Hematopoietic multipotent progenitor cell treated with erythropoietin and hydrocortisone succinate and interleukin-3 and kit ligand, for 8 days (in vitro differentiated cells): ENCODE measurements at places on chromosomes 7 and 10.

DNA sequence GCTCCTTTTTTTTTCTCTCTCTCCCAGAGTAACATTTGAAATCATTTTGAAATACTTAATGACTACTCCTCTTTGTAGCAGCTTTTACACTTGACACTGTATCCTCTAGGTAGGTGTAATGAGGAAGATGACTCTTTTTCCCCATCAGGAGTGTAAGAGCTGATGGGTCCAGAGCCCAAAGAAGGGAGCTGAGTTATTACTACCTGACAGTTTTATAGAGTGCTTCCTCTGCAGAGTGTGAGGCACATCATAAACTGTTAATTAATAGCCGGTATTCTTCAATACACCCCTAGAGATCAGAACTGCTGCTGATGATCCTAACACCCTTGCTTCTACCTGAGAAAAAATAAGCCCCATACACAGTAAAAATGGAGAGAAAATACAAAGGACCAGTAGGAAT lies 279.8 kb upstream of the SEMA3A start:
- no peak for DNase-seq

GRCh38 chr7:43625453-43625852 lies 42.5 kb downstream of the STK17A start:
- no peak for DNase-seq

DNA sequence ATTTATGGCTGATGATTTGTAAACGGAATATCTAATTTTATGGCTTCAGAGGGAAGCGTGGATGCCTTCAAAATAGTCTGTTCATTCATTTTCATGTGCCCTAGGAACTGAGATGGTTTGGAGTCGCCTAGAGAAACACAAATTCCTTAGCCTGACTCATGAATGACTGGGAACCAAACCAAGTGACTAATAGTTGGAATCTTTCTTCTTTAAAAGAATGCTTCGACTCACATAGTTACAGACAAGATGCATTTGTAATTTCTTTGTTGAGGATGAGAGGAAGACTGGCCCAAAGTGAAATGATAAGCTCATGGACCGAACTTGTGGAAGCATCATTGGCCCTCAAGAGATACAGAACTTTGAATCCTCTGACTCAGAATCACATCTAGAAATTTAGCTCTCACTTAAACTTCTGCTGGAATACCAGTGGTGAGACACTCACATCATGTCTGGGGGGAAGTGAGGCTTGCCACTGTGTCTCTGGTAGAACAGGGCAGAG lies 1107.2 kb downstream of the NRG3 start:
- no peak for DNase-seq

DNA sequence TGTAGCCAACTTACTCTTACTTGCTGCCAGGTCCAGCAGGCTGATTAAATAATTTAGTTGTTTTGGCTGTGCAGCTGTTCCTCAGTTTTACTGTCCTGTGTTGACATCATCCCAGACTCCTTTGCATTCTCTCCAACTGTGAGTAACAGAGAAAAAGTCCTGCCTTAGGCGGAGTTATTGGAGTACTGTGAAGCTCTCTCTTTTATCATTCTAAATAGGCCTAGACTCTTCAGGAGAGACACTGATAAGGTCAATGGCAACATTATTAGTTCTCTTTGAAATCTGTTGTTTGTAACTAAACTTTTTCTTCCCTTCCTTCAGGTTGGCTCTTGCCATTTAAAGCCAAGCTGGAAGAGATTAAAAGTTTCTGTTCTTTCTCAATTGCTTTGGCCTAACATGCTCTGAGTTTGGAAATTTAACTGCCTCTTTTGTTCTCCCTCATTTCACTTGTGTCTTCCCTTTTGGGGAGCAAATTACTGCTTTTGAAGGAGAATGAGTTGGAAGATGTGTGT lies 215.7 kb upstream of the CSTF2T start:
- no peak for DNase-seq

- no peak for DNase-seq
These were observed 594.5 kb upstream of the DPP6 start for GRCh38 chr7:153457746-153458145.

DNA sequence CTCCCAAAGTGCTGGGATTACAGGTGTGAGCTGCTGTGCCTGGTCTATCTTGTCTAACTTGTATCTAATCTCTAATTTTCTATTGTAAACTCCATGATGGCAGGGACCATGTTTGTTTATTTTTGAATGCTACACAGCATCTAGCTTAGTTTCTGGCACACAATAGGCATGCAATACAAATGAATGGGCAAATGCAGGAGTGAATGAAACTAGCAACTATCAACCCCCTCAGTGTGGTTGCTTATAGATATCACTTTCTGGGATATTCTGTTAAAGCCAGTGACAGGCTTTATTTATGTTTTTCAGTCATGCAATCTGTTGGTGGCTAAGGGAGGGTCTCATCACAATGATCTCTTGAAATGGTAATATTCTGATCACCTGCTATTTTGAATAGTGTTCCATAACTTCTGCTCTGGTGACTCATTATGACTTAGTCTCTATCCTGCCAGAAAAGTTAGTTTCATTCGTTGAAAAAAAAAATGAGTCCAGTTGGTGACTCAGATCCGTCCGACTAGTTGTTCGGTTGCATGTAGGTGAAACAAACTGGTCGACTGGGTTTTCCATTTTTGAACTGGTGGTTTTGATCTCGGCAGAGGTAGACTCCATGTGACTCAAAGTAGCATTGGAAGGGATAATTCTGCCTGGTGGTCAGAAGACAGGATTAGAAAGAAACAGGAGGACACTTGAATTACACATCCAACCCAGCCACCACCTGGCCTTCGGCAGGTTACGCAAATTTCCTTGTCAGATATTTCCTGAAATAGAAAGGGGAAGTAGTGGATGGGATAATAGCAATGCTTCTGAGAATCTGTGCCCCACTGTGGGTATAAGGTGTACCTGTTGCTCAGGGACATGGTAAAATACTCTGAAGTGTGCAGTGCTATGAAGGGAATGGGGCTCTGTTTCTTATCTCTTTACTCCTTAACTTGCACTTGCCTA lies 76.8 kb downstream of the GATA3 start:
- no peak for DNase-seq

GRCh38 chr7:24668927-24669635 lies 88.2 kb downstream of the GSDME start:
- DNase-seq, result no peak

DNA sequence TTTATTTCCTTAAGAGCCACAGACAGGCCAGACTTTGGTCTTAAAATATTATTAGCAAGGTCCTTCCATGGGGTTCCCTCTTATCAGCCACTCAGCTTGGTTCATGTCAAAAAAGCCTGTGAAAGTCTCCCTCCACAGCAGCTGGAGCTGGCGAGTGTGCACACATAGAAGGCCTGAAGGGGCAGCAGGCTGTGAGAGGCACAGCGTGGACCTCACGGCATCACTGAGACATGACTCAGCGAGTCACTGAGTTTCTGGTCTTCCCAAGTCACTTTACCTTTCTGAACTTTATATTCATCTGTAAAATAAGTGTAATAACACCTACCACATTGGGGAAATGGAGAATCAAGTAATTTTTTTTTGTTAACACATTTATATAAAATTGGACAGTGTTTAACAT lies 8.7 kb downstream of the TAF3 start:
- DNase-seq, result peak; percentile 18

DNA sequence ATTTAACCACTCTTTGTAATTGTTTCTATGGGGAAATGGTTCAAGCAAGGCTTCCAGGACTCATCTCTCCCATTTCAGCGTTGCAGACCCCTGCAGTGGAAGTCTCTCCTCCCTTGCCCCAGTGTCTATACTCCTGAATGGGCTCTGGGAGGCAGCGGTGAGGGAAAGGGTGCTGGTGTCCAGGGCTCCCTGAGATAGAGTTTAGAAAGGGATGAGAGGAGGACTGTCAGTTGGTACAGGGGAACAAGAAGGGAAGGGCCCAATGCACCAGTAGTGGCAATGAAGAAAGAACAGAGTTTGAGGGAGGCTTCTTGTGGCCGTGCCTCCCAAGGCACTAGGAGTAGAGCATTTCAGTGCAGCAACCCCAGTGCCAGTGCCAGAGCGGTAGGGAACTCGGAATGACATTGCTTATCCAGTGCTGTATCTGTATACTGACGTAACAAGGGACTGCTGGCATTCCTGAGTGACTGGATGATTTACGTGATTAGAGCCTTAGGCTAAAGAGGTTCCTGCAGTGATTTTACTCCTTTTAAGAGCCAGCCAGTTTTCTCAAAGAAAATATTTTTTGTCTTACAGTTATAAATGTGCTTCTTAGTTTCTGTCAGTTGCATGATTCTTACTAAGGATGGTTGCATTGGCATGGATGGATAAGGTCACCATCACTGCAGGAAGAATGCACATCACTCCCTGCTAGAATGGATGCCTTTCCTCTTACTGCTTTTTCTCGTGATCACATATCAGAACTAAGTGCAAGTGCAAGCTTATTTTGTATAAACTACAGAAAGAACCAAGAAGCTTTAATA lies 28.0 kb downstream of the PRPF18 start:
- no peak for DNase-seq

DNA sequence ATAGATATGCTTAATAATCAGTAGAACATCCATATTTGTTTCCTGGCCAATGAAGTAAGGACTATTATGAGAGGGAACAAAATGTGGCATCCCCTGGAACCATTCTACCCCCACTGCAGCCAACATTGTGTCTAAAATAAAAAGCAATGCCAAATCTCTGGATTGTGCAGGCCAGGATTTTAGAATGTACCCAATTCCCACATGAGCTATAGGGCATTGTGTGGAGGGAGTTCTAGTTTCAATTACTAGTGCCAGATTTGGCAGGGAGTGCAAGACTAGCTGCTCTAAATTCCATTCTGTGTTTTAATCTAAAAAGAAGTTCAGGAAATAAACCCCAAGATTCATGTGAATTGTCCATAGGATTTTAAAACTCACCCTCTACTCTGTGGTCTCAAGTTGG lies 112.3 kb downstream of the HGF start:
- DNase-seq, result no peak
